ENCODE measurements at places on chromosomes 11 and 22.
A peak's percentile ranks its signal among the peaks of the same experiment; 100 is the strongest.

GRCh38 chr11:102111787-102112508, 1.7 kb downstream of the YAP1 start:
- DNase-seq = no peak

GRCh38 chr11:35398881-35399280, 20.5 kb downstream of the SLC1A2 start:
- no peak for DNase-seq

GRCh38 chr11:115676768-115677167, 172.6 kb upstream of the CADM1 start:
- no peak for DNase-seq

DNA sequence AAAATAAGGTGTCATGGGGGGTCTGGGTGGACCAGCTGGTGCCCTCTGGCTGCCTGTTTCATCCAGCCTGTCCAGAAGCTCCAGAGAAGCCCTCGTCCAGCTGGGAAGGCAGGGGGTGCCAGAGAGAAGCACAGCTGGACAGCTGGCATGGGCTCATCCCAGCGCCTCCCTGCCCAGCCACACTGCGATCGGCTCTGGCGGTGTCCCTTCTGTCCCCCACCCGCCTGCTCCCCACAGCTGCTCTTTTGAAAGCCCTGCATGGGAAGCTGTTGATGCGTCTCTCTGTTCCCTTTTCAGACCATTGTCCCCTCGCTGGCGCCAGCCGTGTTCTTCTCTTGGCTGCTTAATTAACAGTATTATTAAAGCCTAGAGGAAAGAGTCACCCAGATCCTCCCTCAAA, 86.5 kb downstream of the MN1 start:
- DNase-seq = peak; percentile 86

DNA sequence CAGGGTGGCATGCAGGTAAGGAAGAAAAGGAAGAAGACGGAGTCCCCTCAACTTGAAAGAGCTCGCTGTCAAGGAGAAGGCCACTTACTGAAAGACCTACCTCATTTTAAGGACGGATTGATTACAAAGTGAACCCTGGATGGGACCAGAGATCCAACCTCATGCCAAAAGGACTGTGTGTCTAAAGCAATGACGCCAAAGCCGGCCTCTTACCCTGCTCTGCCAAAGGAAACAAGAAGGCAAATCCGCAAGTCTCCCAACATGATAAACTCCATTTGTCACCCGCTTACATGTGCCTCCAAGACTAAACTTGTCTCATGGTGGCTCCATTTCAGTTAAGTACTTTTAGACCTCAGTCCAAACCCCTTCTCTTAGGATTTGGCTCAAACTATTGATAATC, 148.7 kb upstream of the MTMR2 start:
- DNase-seq = no peak

DNA sequence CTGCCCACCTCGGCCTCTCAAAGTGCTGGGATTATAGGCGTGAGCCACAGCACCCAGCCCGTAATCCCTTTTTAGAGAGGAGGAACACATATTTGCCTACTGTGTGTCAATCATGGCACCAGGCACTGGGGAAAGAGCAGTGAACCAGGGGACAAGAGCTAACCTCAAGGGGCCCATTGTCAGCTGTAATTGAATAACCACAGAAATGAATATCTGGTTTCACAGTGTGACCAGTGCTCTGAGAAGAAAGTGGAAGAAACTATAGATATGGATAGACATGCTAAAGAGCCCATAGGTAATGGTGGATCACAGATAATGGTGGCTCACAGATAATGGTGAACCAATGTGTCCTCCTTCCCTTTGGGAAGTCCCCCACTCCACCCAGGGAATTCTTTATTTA, 8.6 kb upstream of the KCTD14 start:
- DNase-seq = no peak

- no peak for DNase-seq
These were observed 1.4 kb downstream of the TRPC6 start for GRCh38 chr11:101582236-101582988.

DNA sequence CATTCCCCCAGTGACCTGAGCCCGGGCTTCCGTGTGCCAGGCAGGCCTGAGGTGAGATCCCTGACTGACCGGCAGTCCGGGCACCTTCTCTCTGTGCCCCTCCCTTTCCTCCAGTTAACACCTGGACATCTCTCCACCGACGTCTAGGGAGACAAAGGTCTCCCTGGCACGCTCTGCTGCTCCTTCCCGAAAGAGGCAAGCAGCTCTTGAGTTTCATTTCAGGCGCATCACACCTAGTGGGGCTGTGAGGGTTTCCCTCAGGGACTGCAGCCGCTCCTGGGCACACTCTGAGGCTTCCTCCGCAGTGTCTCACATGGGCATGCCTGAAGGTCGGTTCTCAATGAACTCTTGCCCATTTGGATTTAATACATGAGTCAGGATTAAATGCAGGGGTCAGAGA, 322.7 kb downstream of the CTTN start:
- no peak for DNase-seq

DNA sequence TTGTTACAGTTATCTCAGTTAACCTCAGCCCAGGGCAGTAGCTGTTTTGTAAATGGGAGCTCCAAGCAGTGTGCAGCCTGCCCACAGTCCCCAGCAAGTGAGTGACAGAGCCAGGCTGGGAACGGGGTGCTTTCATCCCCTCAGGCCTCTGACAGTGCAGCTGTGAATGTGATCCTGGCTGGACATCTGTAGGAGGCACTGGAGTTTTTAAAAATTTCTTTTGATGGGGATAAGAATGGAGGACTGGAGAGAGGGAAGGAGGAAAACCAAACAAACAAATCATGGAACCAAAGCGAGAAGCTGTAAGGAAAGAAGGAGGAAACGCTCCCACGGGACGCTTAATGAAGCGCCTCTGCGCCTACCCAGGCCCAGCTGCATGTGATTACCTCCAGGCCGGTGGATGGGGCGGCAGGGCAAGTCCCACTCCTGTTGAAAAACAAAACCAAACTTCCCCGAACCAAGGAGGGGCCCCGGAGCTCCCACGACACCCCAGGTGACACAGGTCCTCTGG, 40.6 kb downstream of the SCUBE1 start:
- DNase-seq = no peak

DNA sequence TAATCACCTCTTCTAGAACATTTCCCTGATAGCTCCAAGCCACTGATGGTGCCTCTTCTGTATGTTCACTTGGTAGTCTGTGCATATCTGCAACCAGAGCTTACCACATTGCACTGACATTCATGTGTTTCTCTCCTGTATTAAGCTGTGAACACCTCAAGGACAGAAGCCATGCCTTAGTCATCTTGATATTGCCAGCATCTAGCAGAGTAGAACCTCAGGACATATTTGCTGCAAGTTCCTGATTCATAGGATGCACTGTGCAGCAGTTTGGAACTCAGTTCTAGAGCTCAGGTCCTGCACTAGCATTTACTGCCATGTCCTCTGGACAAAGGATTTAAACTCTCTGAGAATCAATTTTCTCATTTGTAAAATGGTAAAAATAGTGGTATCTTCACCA, 722.4 kb upstream of the ANO5 start:
- DNase-seq = no peak

- DNase-seq = peak; percentile 31
These were observed 1.9 kb downstream of the LRP4 start for GRCh38 chr11:46916286-46917108.

DNA sequence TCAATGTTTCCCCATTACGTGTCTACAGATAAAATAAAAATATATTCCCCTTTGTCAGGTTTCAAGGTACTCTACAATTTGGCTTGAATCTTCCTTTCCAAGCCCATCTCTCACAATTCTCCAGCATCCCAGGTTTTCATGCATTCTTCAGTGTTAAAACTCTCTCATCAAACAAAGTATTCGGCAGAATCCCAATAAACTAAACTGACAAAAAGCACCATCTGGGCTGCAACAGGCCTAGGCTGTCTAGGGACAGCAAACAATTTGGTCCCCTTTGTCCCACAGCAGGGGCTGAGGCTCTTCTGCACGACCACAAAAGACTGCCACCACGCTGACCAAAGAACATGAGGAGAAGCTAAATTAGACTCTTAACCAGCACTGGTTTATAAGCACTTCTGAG, 159.4 kb downstream of the CADM1 start:
- DNase-seq = no peak

DNA sequence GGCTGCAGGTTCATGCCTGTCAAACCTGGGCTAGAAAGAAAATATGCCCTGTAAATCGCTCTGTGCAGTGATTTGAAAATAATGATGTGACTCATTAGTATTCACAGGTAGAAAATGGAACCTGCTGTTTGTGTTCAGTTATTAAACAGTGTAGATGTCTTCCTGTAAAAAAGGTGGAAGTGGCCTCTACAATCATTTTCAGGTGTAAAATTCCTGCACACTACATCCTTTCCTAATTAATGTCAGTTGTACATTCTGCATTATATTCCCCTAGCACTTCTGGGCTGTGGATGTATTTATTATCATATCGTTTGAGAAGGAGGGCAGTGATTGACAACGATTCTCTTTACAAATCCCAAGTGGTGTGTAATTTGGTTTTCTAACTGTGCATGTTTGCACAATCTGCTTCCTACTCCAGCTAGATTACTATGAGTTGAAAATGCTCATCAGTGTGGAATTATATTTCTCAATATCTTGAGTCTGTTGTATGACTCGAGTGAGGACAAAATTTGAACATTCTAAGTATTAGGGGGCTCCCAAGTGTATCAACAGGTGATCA, 454.0 kb upstream of the DDI1 start:
- no peak for DNase-seq

DNA sequence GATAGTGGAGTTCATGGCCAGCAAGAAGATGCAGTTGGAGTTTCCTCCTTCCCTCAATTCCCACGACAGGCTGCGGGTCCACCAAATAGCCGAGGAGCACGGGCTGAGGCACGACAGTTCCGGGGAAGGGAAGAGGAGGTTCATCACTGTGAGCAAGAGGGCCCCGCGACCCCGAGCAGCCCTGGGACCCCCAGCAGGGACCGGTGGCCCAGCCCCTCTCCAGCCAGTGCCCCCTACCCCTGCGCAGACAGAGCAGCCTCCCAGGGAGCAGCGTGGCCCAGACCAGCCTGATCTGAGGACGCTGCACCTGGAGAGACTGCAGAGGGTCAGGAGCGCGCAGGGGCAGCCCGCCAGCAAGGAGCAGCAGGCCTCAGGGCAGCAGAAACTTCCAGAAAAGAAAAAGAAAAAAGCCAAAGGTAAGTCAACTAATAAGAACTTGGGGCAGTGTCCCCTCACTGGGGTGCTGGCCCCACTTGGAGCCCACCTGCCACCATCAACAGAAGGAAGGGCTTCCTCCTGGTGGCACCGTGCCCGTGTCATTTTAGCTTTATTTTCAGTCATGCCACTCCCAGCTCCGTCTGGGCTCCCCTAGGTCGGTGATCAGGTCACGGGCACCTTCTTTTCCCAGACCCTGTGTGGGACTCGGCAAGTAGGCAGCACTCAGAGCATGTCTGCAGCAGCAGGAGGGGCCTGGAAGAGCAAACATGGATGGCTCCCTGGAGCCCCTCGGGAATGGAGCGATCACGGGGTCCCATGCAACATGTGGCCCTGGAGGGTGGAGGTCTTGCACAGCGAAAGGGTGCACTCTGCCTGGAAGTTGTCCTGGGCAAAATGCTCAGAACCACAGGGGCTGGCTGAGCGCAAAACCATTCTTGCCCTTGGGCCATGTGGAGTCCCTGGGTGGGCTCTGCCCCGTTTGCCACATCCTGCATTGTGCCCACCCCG, 33.3 kb downstream of the IGHMBP2 start:
- no peak for DNase-seq

- DNase-seq = no peak
These were observed 66.4 kb downstream of the ZNRF3 start for GRCh38 chr22:28949788-28950187.

GRCh38 chr11:75031771-75032549, 43.2 kb downstream of the NEU3 start:
- DNase-seq = peak; percentile 13

DNA sequence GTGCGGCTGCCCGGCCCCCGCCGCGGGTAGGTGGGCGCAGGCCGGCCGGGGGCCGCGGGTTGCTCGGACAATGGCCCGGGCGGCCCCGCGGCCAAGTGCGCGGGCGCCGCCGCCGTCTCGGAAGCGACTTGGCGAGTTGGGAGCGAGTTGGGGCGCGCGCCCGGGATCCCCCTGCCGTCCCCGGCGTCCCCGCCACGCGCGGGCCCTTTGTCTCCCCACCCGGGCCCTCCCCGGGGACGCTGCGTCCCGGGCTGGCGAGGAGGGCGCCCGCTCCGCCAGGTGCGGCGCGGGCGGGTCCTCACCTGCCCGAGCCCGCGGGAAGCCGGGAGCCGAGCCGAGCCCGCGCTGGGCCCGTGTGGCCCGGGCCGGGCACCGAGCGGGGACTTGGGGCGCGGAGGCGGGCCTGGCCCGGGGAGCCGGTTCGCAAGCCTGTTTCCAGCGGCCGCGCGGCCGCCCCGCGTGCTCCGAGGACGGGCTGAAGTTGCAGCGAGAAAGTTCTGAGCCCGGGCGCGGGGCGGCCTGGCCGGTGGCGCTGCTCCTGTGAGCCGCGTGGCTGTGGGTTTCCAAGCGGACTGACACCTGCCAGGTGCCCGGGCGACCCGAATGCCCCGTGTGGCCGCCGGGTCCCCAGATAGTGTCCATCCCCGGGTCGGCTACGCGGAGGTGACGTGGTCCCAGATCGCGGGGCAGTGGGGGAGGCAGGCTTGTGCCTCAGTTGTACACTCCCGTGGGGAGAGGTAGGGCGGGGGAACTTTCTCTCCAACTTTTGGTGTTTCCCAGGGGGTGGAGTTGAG, 586 bp downstream of the LRP5 start:
- DNase-seq = no peak

GRCh38 chr11:102794382-102794781, 3.6 kb downstream of the MMP1 start:
- no peak for DNase-seq

DNA sequence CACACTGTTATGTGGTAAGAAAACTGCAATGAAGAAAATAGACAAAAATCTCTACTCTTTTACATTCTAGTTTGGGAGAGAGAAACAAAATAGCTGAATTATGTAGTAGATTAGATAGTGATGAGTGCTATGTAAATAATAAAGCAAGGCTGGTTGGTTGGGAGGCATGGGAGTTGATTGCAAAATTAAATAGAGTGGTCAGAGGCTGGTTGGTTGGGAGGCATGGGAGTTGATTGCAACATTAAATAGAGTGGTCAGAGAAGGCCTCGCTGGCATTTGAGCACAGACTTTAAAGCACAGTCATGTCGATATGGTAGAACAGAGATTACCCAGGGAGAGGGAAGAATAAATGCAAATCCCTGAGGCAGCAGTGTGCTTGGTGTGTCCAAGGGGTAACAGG, 22.4 kb downstream of the SIK2 start:
- no peak for DNase-seq

DNA sequence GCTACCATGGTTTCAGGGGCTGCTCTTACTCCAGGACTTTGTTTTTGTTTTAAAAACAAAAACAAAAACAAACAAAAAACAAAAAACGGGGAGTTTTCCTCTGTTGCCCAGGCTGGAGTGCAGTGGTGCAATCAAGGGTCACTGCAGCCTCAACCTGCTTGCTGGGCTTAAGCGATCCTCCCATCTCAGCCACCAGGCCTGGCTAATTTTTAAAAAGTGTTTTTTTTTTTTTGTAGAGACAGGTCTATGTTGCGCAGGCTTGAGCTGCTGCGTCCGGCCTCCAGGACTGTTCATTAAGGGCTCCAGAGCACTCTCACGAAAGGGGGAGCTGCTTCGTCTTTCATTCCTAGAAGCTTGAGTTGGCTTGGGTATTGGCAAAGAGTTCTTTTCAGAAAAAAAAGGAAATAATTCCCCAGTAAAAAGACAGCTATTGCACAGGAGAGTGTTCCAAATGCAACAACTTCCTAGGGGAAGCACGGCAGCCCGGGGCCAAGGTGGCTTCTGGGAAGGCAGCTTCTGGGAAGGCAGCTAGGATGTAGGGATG, 78.5 kb downstream of the NAT10 start:
- DNase-seq = no peak
